ENCODE measurements at places on chromosomes 7 and 10.

- no peak for DNase-seq
Observed at GRCh38 chr7:91069146-91069545, 195.1 kb upstream of the FZD1 start.

DNA sequence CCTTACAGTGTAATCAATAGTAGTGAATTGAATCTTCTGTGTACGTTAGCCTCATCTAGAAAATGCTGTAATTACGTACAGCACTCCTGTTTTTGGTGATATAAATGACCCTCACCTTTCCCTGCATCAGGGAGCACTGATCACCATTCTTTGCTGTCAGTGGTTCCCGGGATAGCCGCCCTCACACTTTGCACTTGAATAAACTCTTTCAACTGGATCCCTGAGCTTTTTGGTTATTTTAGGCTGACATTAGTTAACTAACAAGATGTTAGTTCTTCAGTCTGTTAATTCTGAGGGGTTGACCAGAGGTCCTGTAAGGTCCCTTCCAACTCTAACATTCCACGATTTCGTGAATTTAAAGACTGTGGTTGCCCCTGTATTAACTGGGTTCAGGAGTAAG lies 23.4 kb upstream of the ZC3HAV1 start:
- DNase-seq = no peak

DNA sequence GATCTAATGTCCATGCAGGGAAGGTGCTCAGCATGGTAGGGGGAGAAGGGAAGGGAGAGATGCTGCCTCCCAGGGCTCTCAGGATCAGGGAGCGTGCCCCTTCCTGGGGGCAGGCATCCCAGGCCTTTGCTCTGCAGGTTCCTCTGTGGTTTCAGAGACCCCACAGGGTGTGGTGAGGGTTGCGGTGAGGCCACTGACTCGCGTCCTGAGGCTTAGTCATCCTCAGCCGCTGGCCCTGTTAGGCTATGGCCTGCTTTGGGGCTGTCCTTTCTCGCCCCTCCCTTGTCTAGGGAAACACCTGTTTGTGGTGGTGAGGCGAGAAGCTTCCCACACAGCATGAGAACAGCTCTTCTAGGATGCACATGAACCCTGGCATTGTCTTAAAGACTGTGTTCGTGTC lies 558.3 kb upstream of the FOXK1 start:
- DNase-seq = peak; percentile 22

- DNase-seq = no peak
Observed at GRCh38 chr10:129233351-129234148, 233.5 kb upstream of the MGMT start.

DNA sequence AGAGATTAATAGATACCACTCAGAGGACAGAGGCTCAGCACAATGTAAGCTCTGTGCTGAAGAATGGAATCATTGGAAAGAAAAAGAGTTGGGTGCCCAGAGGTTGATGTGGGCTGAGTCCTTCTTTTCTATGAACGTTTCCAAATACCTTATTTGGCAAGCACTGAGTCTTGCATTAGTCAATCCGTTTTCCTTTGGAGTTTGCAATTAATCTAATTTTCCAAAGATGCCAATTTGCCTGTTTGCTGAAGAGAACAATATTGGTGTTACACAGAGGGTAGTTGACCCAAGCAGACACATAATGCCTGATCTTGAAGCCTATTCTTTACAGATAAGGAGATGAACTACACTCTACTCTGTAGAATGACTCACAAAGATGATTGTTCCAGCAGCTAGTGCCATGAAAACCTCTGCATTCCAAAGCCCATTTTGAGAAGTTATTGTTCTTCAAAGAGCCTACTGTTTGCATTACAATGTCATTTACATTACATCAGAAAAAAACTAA lies 55.4 kb upstream of the MET start:
- no peak for DNase-seq

- DNase-seq = no peak
Observed at GRCh38 chr10:57963546-57963945, 304.1 kb downstream of the IPMK start.

- no peak for DNase-seq
Observed at GRCh38 chr7:70177166-70177565, 578.9 kb downstream of the AUTS2 start.

- DNase-seq = peak; percentile 30
Observed at GRCh38 chr7:111528331-111528730, 34.0 kb downstream of the IMMP2L start.

GRCh38 chr7:42961170-42961569 lies 29.0 kb downstream of the MRPL32 start:
- DNase-seq = no peak

Data from activated CD8-positive, alpha-beta T cell treated with anti-CD3 and anti-CD28 coated beads, Interleukin-2, amount 10 ng/mL, durations not matched to agents 7 days and 5 days (primary cell).